Astrocyte of the spinal cord (primary cell): ENCODE measurements at places on chromosomes 1 and 21.

GRCh38 chr21:20701235-20701634 is 297.0 kb upstream of the NCAM2 start:
- DNase-seq: no peak

- DNase-seq: no peak
Observed at GRCh38 chr21:42156690-42157605, 62.0 kb upstream of the ABCG1 start.

DNA sequence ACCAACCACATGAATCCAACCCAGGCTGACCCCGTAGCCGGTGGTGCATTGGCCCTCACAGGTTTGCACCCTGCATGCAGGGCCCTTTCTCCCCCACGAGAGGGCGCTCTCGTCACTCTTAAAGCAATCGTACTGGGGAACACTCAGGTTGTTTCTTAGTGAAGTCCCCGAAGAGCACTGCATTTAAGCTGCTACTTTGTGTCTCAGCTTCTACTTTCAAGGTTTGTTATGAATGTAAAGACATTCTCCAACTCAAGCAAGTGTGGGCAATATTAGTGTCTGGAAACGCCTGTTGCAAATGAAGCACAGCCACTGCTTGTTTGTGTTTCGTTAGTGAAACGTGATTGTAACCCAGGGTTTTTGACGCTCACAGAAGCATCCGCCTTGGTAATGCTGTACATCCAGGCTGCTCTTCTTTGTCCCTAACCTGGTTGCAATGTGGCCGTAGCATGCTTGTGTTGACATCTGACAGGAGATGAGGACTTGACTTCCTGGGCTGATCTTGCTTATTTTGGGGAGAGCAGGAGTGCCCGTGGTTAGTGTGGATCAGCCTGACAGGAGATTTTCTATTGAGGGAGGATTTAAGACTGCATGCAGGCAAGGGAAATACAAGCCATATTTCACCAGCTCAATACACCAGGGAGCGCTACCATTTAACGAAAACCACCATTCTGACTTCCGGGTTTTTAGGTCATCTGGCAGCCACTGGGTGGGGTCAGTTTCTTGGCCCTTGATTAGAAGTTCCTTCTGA is 79.8 kb downstream of the ST6GALNAC3 start:
- peak; percentile 78 for DNase-seq

- DNase-seq: no peak
Observed at GRCh38 chr21:42956824-42957630, 17.3 kb upstream of the PKNOX1 start.

GRCh38 chr1:182644886-182645285 is 39.5 kb downstream of the RGS8 start:
- no peak for DNase-seq

- no peak for DNase-seq
Observed at GRCh38 chr21:15206514-15206913, 141.7 kb upstream of the NRIP1 start.

DNA sequence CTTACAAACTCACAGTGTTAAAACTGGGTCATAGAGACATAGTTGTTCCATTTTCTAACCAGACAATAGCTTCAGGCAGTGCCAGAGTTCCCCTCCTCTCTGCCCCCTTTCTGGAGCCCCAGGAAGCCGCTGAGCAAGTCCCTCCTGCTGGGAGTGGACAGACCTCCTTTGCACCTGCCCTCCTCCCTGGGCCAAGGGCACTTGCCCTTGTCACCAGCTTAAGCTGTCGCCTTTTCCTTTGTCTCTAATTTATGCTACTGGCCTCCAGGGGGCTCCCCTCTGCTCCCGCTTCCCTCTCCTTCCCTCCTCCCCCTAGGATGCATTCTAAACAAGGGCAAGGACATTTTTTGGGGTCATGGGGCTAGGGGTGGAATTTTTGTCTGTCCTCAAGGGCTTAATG is 182.4 kb downstream of the MIS18A start:
- DNase-seq: no peak

GRCh38 chr1:46659307-46659870 is 8.8 kb downstream of the ATPAF1 start:
- DNase-seq: no peak

DNA sequence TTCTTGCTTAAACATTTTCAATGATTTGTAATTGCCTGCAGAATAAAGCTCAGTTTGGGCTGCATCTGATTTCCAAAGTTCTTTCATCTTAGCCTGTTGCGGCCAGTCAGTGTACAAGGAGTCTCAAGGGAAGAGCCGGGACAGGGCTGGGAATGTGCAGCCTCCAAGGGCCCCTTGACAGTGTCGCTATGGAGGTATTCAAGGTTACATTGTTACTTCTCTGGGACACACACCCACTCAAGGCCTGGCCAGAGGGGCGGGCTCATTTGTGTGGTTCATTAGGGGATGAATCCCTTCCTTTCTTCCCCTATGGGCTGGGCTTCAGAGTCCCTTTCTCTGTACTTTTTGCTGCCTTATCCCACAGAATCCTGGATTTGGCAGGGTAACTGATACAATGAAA is 107.6 kb upstream of the CSF3R start:
- DNase-seq: no peak

DNA sequence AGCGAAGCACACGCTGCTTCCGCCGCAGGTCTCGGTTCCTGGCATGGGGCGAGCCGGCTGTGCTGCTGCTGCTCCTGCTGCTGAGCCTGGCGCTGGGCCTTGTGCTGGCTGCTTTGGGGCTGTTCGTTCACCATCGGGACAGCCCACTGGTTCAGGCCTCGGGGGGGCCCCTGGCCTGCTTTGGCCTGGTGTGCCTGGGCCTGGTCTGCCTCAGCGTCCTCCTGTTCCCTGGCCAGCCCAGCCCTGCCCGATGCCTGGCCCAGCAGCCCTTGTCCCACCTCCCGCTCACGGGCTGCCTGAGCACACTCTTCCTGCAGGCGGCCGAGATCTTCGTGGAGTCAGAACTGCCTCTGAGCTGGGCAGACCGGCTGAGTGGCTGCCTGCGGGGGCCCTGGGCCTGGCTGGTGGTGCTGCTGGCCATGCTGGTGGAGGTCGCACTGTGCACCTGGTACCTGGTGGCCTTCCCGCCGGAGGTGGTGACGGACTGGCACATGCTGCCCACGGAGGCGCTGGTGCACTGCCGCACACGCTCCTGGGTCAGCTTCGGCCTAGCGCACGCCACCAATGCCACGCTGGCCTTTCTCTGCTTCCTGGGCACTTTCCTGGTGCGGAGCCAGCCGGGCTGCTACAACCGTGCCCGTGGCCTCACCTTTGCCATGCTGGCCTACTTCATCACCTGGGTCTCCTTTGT is 2.6 kb downstream of the TAS1R3 start:
- DNase-seq: no peak

GRCh38 chr1:40273547-40274166 is 15.6 kb downstream of the ZMPSTE24 start:
- DNase-seq: no peak

DNA sequence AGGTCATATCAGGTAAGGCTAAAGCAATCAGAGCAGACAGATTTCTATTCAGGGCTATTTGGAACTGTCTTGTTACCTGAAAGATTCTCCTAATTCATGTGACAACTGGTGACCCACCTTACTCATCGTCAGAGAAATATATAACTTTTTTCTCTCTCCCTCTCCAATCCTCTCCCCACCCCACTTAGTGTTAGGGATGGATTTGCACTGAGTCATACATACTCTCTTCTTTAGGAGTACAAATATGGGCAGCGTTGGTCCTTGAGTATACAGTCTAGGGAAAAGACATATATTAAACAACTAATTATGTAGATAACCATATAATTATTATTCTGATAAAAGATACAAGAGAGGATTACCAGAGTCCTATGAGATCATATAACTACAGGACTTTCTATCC is 246.3 kb downstream of the HHIPL2 start:
- DNase-seq: no peak

GRCh38 chr1:227776331-227776771 is 39.1 kb upstream of the PRSS38 start:
- peak; percentile 92 for DNase-seq

DNA sequence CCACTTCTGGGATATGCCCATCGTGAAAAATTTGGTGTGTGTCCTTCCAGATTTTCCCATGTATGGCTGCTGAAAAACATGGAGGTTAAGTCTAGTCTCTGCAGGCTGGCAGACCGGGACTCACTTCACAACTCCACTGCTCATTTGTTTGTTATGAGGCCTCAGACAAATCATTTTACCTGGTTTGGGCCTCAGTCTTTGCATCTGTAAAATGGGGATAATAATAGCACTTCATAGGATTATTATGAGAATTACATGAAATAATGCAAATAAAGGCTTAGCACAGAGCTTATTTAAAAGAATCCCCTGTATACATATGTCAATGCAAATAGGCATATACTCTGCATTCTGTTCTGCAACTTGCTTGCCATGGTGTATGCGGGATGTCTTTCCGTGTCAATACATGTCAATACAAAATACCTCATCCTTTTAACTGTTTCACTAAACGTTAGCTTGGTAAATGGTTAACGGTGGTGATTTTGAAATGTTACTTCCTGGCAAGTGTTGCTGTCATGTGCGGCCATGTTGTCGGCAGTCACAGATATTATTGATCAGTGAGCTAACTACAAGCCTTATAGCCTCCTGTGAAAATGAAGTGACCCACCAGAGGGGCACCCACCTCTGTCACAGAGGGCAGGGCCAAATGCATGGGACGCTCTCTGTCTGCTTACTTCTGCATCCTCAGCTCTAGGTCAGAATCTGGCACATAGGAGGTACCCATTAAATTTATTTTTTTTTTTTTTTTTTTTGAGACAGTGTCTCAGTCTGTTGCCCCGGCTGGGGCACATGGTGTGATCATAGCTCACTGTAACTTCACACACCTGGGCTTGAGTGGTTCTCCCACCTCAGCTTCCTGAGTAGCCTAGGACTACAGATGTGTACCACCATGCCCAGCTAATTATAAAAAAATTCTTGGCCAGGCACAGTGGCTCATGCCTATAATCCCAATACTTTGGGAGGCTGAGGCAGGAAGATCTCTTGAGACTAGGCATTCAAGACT is 4.3 kb downstream of the LCK start:
- no peak for DNase-seq

GRCh38 chr1:24101796-24102586 is 9.9 kb downstream of the MYOM3 start:
- DNase-seq: no peak

- DNase-seq: no peak
Observed at GRCh38 chr1:42961312-42962091, 2.8 kb upstream of the SLC2A1 start.

- no peak for DNase-seq
Observed at GRCh38 chr1:157183870-157184269, 45.7 kb upstream of the ETV3 start.

- DNase-seq: peak; percentile 29
Observed at GRCh38 chr21:33308586-33309490, 15.9 kb upstream of the IFNAR1 start.

GRCh38 chr1:51518586-51519047 is 449 bp downstream of the EPS15 start:
- DNase-seq: no peak

- DNase-seq: no peak
Observed at GRCh38 chr1:218991089-218991488, 182.6 kb upstream of the LYPLAL1 start.

GRCh38 chr1:61152469-61153105 is 70.2 kb downstream of the NFIA start:
- DNase-seq: no peak

DNA sequence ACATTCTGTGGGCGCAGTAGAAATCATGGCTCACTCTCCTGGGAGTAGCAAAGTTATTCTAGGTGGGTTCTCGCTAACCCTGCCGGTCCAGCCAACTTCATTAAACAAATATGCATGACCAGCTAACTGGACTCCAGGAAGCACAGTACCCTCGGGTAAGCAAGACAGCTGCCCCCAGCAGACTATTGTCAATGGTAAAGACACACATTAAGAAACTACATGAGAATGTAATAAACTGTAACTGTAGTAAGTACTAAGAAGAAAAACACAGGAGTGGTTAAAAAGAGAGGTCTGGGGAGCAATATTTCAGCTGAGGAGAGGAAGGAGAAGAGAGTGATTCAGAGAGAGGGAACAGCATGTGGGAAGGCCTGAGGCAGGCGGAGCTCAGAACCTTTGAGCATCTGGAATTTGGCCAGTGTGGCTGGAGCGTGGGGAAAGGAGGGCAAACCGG is 7.4 kb downstream of the SLC2A5 start:
- peak; percentile 68 for DNase-seq

DNA sequence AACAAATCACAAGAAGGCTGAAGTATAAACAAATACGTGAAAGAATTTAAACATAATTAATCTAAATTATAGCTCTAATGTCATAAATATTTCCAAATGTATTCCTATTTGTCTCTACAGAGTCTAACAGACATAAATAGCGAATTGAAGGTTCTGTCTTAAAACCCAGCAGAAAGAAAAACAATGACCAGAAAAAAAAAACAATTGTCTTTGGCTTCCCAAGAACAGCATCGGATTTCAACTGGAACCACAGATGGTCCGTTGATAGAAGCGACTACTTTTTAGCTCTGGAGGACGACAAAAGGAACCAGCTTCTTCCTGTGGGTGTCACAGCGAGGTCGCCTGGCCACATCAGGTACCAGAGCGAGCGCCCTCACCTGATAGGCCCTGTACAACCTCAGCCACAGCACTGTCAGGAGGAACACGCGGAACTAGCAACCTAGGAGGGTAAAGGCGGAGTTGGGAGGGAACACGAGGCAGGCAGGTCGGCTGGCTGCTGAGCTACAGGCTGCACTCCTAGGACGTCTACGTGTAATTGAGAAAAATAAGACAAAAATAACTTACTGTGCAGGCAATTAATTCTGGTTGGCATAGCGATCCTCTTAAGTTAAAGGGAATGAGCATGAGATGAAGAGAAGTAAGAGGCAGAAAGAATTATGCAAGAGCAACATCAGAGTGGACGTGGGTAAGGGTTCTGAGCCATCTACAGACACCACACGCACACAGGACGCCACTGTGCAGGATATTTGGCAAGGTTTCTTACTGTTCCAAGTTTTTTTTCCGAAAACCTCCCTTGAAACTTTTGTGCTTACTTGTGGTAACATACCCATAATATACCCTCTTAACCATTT is 16.7 kb upstream of the PRDM15 start:
- DNase-seq: peak; percentile 41

- no peak for DNase-seq
Observed at GRCh38 chr1:204870160-204870912, at the start of gene NFASC. NFASC (plus strand) TSS chr1:204870862; CDS start chr1:204944316, 73,454 bp downstream.

GRCh38 chr21:34909492-34910292 is 139.4 kb downstream of the RUNX1 start:
- DNase-seq: no peak

DNA sequence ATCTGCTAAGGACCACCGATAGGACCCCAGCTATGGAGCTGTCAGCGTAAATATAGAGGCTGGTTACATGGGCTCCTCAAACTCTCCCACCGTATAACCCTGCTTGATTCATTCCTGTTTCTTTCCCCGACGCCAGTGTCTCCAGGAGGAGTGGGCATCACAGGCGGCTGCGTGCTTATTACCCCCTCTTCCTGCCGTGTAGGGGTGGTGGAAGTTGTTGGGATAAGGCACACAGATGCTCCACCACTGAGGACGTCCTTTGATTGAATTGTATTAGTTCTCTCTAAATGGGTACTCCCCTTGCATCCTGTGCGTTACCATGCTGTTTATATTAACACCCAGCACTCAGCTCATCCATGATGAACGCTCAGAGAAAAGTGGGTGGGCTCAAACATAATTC is 104.6 kb downstream of the ZBTB18 start:
- DNase-seq: no peak

- peak; percentile 83 for DNase-seq
Observed at GRCh38 chr1:94061513-94062443, 59.2 kb downstream of the ABCA4 start.

GRCh38 chr21:22880573-22880972 is 1882.4 kb downstream of the NCAM2 start:
- DNase-seq: no peak

- DNase-seq: no peak
Observed at GRCh38 chr21:37339552-37339939, 27.0 kb upstream of the DYRK1A start.
